ENCODE measurements at places on chromosomes 6 and 20.

- DNase-seq = no peak
Observed at GRCh38 chr6:39075807-39076622, 27.4 kb downstream of the GLP1R start.

GRCh38 chr20:37902504-37903313 is at the start of gene VSTM2L:
Gene VSTM2L, plus strand, starts transcription at chr20:37903127. Its CDS starts 224 bp downstream, at chr20:37903351.
- DNase-seq = no peak

GRCh38 chr6:20565342-20565741 is 31.1 kb downstream of the CDKAL1 start:
- no peak for DNase-seq

DNA sequence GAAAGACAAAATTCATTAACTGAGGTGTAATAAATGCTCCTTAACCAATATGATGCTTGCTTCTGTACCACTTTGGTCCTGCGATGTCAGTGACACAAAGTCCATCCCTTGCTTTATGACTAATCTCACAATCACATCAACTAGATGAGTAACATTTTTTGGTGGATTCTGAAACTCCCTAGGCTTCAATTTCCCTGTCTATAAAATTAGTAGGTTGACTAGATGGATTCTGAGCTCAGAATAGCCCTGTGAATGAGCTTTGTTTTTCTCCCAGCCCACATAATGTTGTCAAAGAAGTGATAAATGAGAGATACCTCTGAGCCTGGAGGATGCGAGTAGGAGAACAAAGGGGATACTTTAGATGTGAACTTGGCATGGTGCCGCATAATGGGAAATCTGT is 9.1 kb downstream of the TXLNB start:
- no peak for DNase-seq

DNA sequence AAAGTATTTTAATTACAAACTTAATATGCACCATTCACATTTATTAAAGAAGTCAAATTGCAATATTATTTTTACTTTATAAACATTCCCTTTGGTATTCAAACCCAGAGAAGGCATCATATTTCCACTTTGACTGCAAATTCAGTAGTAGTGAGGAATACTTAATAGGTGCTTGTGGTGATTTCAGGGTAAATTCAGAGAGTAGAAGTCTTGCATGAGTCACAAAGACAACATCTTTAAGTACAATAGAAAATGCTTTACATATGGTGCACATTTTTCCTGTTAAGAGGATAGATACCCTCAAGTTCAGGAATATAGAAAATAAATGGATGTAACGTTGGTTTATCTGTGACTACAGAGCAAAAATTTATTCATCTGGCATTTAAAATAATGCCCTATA is 390.2 kb downstream of the TENT5A start:
- no peak for DNase-seq
